Caudate nucleus (tissue), 63 donors: ENCODE measurements at places on chromosomes 4 and X.

- no peak for DNase-seq
Measured at GRCh38 chr4:120105472-120105871, 38.8 kb upstream of the MAD2L1 start.

GRCh38 chr4:3335385-3335784, 42.6 kb downstream of the RGS12 start:
- DNase-seq: no peak

DNA sequence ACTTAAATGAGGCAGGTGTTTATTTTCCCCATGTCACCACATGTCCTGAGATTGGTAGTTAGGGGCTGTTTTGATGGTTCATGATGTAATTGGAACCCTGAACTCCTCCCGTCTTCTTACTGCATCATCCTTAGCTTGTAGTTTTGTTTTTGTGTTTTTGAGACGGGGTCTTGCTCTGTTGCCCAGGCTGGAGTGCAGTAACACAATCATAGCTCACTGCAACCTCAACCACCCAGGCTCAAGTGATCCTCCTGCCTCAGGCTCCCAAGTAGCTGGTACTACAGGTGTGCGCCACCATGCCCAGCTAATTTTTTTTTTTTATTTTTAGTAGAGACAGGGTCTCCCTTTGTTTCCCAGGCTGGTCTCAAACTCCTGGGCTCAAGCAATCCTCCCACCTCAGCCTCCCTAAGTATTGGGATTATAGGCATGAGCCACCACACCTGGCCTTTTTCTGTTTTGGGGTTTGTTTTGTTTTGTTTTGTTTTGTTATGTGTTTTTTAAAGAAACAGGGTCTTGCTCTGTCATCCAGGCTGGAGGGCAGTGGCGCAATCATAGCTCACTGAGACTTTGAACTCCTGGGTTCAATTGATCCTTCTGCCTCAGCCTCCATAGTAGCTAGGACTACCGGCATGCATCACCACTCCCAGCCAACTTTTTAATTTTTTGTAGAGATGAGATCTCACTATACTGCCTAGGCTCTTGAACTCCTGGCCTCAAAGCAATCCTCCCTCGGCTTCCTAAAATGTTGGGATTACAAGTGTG, 76.4 kb downstream of the SNX25 start:
- DNase-seq: no peak

DNA sequence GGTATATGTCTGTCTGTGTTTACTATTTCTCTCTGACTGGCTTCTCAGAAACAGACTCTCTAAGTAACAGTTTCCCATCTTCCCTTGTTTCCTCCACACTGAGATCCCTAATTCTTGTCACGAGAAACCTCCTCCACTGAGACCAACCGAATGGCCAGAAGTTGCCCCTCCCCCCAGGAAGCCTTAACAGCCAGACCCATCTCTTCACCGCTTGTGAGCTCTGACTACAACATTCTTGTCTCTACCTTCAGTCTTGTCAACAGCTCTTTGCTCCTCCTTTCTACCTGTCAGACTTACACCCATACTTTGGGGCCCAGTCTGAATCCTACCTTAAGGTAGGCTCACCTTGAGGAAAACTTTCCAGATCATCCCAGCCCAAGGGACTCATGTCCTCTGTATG, 90.8 kb downstream of the NHSL2 start:
- DNase-seq: no peak

DNA sequence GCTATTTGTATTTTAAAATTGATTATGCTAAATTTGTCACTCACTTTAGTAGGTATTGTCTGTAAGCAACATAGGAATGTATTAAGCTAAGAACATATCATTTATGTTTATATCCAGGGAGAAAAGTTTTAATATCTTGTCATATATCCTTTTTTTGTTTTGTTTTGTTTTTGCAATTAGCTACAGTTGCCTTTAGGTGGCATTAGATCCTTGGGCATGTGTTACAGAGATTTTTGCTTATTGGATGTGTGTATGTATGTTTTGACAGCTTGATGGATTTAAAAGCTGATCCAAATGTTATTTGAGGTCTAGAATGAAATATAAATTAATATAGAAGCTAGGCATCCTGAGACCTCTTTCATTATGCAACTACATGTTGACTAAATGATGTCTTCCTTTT, 36.1 kb upstream of the OTUD4 start:
- DNase-seq: no peak

GRCh38 chr4:15143551-15143950, 141.3 kb downstream of the CPEB2 start:
- no peak for DNase-seq

GRCh38 chrX:19063030-19063429, 59.2 kb downstream of the ADGRG2 start:
- DNase-seq: no peak

DNA sequence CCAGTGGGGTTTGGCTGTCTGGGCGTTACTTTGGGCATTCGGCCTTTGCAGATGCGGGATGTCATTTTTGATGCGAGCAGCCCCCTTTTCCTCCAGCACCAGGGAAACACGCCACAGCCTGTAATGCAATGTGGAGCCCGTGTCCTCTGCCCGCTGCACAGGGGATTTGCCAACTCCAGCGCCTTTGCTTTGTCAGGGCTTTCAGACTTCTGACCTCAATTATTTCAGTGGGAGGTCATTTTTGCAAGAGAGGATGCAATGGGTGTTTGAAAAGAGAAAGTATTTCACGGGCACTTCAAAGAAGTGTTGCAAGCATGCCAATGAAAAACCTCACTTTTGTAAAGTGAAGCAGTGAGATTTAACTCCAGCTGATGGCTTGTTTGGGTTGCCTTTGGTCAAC, 11.5 kb downstream of the CLCN4 start:
- DNase-seq: no peak

DNA sequence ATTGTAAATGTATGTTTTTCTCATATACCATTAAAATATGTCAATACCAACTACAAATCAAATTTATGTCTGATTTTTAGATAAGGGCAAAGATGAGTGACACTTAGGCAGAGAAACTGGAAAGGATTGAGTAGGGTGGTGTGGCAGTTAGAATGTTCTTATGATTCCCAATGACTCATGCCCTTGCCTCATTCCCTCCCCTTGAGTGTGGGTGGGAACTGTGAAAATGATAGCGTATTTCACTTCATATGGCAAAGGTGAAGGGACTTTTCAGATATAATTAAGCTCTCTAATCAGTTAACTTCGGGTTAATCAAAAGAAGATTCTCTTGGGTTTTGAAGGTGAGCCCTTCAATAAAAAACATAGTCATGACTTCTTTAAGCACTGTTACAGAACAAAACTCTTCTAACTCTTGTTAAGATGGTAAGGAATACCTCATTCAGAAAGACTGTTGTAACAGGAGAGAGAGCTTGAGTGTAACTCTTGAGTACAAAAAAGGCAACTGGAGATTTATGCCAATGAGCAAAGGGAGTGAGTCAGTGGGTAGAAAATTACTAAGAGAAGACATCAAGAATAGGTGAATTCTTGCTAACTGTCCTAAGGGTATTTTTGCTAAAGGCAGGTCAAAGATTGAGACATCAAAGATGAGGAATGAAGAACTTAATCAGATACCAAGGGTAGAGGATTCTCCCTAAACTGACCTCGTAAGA, 329.5 kb downstream of the KCTD8 start:
- DNase-seq: no peak

- DNase-seq: no peak
Measured at GRCh38 chr4:78059938-78060337, 2.8 kb downstream of the FRAS1 start.

DNA sequence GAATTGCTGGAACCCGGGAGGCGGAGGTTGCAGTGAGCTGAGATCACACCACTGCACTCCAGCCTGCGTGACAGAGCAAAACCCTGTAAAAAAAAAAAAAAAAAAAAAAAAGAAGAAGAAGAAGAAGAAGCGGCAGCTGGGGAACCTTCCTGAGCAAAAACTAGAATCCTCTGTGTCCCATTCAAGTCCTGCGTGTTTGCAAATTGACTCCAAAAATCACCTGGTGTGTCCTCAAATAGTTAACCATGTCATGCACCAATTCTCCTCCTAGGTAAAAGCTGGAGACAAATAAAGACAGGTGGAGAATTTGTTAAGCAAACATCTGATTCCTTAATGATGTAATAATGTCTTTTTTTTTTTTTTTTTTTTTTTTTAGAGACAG, 31.9 kb upstream of the ASMTL start:
- no peak for DNase-seq

DNA sequence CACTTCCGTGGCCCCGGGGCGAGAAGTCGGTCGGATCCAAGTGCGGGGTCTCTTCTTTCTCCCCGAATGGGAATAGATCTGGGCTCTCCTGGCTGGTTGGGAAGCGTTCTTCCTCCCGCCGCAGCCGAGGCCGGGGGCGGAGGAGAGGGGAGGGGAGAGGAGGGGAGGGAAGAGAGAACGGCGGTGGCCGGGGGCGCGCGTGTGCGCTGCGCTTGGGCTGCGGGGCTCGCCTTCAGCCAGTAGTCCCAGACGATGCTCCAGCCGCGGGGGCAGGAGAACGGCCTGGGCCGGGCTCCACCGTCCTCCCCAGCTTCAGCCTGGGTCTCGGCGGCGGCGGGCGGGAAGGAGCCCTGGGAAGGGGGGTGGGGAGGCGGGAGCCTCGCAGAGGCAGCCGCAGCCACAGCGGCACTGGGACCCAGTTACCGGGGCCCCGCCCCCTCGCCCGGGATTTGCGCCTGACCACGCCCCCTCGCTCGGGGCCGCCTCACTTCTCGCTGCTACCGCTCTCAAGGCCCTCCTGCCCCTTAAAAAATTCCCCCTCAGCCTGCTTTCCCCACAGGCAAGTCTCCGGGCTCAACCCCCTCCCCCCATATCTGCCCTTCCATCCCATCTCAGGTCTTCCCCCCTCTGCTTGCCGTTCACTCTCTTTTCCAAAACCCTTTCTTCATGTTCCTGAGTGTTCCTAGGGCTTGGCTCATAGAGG, at the start of gene FGD1:
Gene FGD1 (minus strand): TSS at position 421 of the 703 bp plus-strand sequence. CDS start 802 bp downstream, outside the sequence.
- DNase-seq: peak; percentile 4

DNA sequence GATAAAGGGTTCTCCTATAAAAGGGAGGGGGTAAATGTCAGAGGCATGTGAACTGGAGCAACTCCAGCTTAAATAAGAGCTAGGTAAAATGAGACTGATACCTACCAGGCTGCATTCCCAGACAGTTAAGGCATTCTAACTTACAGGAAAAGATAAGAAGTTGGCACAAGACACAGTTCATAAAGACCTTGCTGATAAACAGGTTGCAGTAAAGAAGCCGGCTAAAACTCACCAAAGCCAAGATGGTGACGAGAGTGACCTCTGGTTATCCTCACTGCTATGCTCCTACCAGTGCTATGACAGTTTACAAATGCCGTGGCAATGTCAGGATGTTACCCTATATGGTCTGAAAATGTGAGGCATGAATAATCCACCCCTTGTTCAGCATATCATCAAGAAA, 13.1 kb upstream of the SULT1B1 start:
- DNase-seq: no peak

GRCh38 chr4:109195646-109196045, 106.8 kb downstream of the COL25A1 start:
- no peak for DNase-seq

DNA sequence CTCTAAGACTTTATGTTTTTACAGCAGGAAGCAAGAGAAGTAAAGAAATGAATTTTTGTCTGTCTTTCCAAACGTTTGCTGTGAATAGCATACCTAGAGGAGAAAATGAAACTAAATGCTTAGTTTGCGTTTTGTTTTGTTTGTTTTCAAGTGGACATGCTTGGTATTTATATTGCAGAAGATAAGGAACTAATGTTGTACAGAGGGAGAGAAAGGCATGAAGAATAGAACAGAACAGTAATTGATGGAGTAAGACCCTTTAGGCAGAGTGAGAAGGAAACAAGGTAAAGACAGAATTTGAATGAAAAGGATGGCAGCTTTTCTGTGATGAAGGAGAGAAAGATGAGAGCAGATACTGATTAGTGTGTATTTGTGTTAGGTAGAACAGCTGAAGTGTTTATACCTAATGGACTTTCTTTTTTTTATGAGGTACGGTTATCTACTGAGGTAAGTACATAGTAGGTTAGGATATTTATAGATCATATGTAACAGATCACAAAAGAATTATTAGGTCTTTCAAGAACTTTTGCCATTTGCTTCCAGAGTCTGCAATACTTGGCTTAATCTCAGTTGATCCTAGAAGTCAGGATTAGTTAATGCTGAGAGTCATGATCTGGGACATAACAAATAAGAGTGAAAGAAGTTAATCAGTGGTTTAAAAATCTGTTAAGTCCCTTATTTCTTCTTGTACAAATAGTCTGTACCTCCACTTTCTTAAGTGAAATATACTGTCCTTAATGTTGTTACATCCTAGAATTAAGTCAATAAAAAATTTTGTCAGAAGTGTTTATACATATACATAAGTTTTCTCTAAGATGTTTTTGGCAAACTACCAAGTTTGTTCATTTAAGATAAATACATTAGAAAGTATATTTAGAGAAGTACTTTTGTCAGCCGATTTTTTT, 36.8 kb downstream of the FABP2 start:
- DNase-seq: no peak

DNA sequence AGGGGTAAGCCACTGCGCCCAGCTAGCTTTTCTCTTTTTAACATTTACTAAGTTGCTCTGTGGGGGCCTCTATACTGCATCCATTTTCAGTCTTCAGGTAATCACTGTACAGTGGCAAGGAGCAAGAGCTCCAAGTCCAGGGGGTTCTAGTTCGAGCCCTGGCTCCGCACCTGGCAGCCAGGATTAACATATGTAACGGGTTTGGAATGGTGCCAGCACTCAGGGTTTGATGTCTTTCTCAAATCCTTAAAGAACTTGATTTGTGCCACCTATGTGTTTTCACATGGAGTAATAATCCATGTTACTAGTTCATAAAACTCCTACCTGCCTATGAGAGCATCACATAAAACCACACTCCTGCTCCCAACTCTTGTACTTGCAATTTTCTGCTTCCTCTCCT, 4.5 kb downstream of the GRPEL1 start:
- DNase-seq: no peak

- DNase-seq: no peak
Measured at GRCh38 chr4:86831262-86832130, 17.7 kb downstream of the SLC10A6 start.

- peak; percentile 59 for DNase-seq
Measured at GRCh38 chrX:18983666-18984380, at the start of gene PHKA2. PHKA2 (minus strand) TSS chrX:18984114; CDS start chrX:18983932, 182 bp downstream.

- no peak for DNase-seq
Measured at GRCh38 chr4:165248102-165248501, 40.7 kb downstream of the KLHL2 start.

DNA sequence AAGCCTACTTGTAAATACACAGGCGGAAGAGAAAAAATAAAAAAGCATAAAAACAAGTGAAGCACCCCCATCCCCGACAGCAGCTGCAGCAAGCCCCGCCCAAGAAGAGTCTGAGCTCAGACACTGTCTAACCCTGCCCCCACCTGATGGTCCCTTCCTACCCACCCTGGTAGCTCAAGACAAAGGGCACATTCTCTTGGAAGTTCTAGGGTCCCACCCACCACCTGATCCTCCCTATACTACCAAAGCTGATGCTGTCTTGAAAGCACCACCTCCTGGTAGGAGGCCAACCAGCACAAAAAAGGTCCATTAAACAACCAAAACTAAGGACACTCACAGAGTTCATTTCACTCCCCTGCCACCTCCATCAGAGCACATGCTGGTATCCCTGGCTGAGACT, 308.2 kb downstream of the KLHL13 start:
- DNase-seq: no peak

- DNase-seq: no peak
Measured at GRCh38 chr4:138561276-138561880, 319.2 kb upstream of the SLC7A11 start.

GRCh38 chr4:5782829-5783476, 72.0 kb downstream of the EVC start:
- no peak for DNase-seq

GRCh38 chrX:142156567-142156966, 48.5 kb downstream of the MAGEC2 start:
- DNase-seq: no peak

- DNase-seq: no peak
Measured at GRCh38 chr4:84495794-84496261, 3.3 kb downstream of the NKX6-1 start.

- DNase-seq: peak; percentile 69
Measured at GRCh38 chrX:18873189-18873791, 110.6 kb downstream of the PHKA2 start.
